Urinary bladder (tissue), 4 donors: ENCODE measurements at places on chromosomes 3 and 15.

DNA sequence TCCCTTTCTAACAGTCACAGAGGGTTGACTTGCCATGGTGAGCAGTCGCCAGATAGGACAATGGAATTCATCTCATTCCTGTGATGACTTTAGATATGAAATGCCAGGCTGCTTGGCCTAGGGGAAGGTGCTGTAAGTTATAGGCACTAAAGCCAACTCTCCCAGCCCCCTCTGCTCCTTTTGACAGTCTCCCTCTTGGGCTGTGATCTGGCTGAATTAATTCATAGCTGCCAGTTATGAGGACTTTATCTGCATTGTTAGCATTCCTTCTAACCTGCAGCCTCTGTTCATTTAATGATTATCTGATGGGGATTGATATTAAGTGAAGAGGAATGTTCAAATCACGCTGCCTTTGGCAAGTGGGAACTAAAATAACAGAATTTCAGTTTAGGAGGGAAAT, 427.1 kb upstream of the RASGRP1 start:
- DNase-seq, result no peak

DNA sequence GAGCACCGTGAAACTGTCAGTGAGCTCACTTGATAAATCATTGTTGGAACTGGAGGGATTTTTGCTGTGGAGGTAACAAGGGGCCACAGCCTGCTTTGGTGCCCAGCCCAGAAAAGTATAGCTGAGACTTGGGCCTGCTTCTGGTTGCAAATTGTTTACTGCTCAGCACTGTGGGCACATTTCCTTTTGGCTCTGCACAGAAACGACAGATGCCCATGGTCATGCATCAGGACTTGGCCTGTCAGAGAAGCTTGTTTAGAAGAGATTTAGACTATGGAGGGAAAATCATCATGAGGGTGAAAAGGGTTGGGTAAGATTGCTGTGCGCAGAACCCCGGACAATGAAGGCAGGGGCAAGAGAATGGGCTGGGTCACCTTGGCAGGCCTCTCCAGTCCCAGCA, 286.1 kb upstream of the CTNNB1 start:
- no peak for DNase-seq

DNA sequence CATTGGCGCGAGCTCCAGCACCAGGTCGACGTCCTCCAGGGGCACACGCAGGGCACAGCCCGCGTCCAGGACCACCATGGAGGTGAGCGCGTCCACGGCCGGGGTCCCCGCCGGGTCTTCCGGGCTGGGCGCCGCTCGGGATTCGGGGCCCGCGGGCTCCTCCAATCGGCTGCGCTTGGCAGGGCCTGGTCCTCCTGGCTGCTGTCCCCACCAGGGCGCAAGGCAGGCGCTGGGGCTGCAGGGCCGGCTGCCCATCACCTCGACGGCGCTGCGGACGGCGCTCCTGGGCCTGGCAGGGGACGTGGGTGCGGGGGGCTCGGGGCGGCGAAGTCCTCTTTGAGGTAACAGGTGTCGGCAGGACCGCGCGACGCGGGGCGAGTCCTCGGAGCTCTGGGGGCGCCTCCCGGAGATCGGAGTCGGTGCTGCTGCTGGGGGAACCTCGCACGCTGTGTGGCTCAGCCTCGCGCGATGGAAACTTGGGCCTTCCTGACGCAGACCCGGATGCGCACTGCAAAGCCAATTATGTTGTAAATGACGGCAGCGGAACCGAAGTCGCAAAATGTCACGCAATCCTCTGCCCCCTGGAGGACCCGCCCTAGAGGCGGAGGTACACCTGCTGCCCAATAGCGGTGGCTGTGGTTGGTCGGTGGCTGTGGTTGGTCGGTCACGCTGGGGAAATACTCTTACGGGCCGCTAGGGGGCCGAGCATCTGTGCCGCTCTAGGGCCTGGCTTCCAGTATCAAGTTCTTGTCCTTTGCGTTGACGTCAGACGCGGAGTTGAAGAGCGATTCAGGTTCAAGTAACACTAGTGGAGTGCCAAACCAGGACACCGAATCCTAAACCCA, at the start of gene PRR23C:
Gene PRR23C (minus strand): TSS at position 527 of the 845 bp plus-strand sequence. CDS start 272 bp downstream, at position 255.
- no peak for DNase-seq

DNA sequence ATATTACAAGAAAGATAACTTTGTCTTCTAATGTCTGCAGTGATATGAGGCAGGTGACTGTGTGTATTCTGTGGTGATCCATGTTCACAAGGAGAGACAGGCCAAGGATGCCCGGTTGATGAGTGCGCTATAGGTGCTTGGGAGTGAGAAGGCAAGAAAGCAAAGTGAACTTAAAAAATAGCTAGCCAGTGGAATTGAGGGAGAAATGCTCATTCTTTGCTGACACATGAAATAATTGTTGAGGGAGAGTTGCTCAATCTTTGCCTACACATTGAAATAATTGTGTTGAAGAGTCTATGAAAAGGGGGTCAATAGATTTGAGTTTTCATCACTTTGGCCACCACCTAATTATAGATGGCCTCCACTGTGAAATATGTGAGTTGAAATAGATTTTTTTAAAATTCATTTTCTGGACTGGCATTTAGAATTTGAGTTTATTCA, 156.3 kb downstream of the LPP start:
- no peak for DNase-seq

DNA sequence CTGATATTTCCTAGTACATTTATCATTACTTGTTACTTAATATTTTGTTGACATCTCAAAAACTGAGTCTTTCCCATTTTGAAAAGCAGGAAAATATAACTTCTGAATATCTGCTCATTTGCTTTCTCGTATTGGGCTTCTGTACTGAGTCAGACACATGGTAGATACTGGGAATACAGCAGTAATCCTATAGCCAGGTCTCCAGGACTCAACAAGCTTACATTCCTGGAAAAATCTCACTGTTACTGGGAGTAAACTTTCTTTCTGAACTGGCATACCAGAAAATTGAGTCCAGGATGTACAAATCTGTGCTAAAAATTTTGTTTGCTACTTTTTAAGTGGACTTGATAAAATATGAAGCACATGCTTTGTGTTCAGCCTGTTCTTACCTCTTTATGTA, 240.4 kb downstream of the RBMS3 start:
- no peak for DNase-seq

- DNase-seq, result no peak
Observed at GRCh38 chr15:85897207-85897894, 102.6 kb upstream of the KLHL25 start.

DNA sequence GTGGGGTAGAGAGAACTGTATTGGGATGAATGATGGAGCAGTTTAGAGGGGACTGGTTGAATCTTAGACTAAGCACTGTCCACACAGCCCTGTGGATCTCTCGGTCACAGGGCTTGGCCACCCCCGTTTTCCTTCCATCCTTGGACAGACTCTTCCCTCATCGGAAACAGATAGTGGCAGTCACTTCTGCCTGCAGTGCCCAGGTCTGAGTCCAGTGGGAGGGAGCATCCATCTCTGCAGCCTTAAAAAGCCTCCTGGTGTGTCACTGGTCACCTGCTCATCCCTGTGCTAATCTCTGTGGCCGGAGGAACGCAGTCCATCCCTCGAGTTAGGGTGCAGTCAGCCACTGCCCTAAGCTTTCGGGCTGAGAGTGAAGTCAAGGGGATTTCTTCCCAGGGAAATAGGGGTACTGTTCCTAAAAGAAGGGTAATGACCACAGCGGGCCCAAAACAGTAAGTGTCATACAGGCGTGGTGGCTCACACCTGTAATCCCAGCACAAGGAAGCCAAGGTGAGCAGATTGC, 32.0 kb downstream of the PLA2G4D start:
- no peak for DNase-seq

GRCh38 chr15:54514601-54515000, 536.4 kb downstream of the UNC13C start:
- no peak for DNase-seq

GRCh38 chr3:138473391-138473790, 39.0 kb downstream of the ESYT3 start:
- DNase-seq, result no peak

- no peak for DNase-seq
Observed at GRCh38 chr3:64922213-64922612, 234.4 kb upstream of the ADAMTS9 start.
